Epithelial cell of umbilical artery (primary cell): ENCODE measurements at places on chromosomes 5 and 9. TPM values are rescaled to one million over a fixed set of nuclear protein-coding genes. Genes with fewer than 3 reads are reported as not detected.

CCDC183 gene
- total RNA-seq, result under 0.01 and 0.46 TPM in 2 replicates

FCN2 gene
- not detected in 2 replicates for total RNA-seq

STKLD1 gene
- 0.32 and 0.61 TPM in 2 replicates for total RNA-seq

SLC1A1 gene
- total RNA-seq, result 7.0 and 11.4 TPM in 2 replicates

GABRA6 gene
- not detected in 2 replicates for total RNA-seq

SERINC5 gene
- 6.5 TPM in 2 replicates for total RNA-seq

ENHO gene
- total RNA-seq, result not detected in 2 replicates

ANKHD1 gene
- 36.7 and 67.3 TPM in 2 replicates for total RNA-seq

TNFSF8 gene
- total RNA-seq, result not detected in 2 replicates

HARS2 gene
- total RNA-seq, result 31.8 and 40.9 TPM in 2 replicates

PCDHB13 gene
- 0.15 and 0.65 TPM in 2 replicates for total RNA-seq

NFIL3 gene
- total RNA-seq, result 3.3 and 3.9 TPM in 2 replicates

GABRA1 gene
- total RNA-seq, result not detected in 2 replicates

PCDHGB5 gene
- total RNA-seq, result 6.1 and 9.1 TPM in 2 replicates

GLRA1 gene
- total RNA-seq, result not detected in 2 replicates

S100Z gene
- not detected in 2 replicates for total RNA-seq

IL33 gene
- 72.0 and 78.3 TPM in 2 replicates for total RNA-seq

PCDHGA6 gene
- total RNA-seq, result 0.76 and 0.97 TPM in 2 replicates

DDX4 gene
- total RNA-seq, result not detected in 2 replicates

FREM1 gene
- under 0.01 TPM in 2 replicates for total RNA-seq

ARID3C gene
- under 0.01 and 0.30 TPM in 2 replicates for total RNA-seq

IL3 gene
- total RNA-seq, result not detected in 2 replicates

STPG3 gene
- total RNA-seq, result not detected in 2 replicates

ARHGEF37 gene
- total RNA-seq, result 4.5 and 4.9 TPM in 2 replicates

SNAPC3 gene
- total RNA-seq, result 34.1 and 44.5 TPM in 2 replicates
